ENCODE measurements at places on chromosomes 2 and 18.
A peak's percentile ranks its signal among the peaks of the same experiment; 100 is the strongest.

- DNase-seq = no peak
Measured at GRCh38 chr2:39568561-39569006, 97.1 kb upstream of the TMEM178A start.

DNA sequence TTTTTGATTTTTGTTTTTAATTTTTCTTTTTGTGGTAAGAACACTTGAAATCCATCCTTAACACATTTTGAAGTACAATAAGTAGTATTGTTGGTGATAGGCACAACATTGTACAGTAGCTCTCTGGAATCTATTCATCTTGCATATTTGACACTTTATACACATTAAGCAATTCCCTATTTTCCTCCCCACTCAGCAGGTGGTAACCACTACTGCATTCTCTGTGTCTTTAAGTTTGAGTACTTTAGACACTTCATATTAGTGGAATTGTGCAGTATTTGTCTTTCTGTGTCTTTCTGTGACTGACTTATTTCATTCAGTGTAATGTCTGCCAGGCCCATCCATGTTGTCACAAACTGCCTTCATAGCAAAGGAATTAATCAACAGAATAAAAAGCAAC, 471.7 kb upstream of the CDH20 start:
- DNase-seq = no peak

GRCh38 chr18:61917818-61918217, 25.0 kb upstream of the RNF152 start:
- no peak for DNase-seq

GRCh38 chr2:73717251-73717606, 19.9 kb downstream of the TPRKB start:
- DNase-seq = peak; percentile 34

DNA sequence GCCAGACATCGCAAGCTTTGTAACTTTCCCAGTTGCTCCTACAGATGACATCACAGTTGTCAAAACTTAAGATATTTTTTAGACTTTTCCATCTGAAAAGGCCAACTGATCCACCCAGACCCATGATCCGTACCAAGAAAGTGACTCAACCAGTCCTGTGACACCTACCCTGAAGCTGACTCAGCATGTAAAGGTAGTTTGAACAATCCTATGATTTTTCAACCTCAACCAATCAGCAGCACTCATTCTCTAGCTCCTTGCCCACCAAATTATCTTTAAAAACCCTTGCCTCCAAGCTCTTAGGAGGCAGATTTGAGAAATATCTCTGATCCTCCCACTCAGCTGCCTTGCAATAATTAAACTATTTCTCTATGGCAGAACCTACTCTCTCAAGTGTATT, 1686.7 kb upstream of the LRRTM1 start:
- no peak for DNase-seq

DNA sequence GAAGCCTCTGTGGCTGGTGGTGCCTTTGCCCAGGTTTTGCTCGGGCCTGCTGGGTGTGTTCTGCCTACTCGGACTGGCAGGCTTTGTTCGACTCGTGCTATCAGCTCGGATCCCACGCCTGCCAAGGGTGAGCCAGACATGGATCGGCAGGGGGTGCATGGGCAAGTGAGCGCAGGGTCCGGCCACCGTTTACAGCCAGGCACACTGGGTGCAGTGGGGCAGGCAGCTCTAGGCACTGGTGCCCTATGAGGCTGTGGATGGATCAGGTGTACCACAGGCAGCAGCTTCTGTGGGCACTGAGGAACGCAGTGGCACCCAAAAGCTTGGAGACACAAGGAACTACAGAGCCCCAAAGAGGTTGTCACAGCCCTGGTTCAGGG, 25.6 kb downstream of the MARCHF7 start:
- no peak for DNase-seq

- DNase-seq = peak; percentile 65
Measured at GRCh38 chr2:8534729-8535468, 147.0 kb upstream of the ID2 start.

GRCh38 chr2:215790523-215791421, 222.6 kb downstream of the MREG start:
- no peak for DNase-seq

- no peak for DNase-seq
Measured at GRCh38 chr2:103324671-103325070, 562.8 kb downstream of the TMEM182 start.

DNA sequence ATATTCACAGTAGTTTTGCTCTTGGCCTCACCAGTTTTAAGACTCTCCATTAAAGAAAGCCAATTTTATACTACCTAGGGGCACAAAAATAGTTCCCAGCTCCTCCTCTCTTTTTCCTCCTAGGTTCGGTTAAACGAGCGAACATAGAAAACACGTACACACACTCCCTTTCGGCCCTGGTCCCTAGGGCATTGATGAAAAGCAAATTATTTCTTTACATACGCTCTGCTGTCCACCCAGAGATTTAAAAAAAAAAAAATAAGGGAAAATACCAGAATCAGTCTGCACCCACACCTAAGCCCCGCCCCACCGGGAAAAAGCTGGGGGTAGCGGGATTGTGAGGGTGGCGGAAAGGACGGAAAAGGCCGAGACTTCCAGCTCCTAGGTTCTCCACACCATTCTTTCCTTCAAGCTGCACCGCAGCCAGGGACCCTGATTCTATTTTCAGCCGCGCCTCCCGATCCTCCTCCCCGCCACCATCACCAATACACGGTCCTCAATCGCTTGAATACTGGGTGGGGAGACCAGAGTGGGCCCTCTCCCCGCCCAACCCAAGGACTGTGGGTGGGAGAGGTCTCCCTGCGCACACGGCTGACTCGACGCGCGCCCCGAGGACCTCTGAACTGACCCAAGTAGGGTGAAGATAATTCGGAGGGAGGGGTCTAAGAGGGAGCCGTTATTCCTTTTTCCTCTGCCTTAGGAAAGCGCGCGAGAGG, 769 bp downstream of the ATF2 start:
- DNase-seq = peak; percentile 86

- DNase-seq = no peak
Measured at GRCh38 chr2:43110442-43110871, 115.9 kb downstream of the ZFP36L2 start.

DNA sequence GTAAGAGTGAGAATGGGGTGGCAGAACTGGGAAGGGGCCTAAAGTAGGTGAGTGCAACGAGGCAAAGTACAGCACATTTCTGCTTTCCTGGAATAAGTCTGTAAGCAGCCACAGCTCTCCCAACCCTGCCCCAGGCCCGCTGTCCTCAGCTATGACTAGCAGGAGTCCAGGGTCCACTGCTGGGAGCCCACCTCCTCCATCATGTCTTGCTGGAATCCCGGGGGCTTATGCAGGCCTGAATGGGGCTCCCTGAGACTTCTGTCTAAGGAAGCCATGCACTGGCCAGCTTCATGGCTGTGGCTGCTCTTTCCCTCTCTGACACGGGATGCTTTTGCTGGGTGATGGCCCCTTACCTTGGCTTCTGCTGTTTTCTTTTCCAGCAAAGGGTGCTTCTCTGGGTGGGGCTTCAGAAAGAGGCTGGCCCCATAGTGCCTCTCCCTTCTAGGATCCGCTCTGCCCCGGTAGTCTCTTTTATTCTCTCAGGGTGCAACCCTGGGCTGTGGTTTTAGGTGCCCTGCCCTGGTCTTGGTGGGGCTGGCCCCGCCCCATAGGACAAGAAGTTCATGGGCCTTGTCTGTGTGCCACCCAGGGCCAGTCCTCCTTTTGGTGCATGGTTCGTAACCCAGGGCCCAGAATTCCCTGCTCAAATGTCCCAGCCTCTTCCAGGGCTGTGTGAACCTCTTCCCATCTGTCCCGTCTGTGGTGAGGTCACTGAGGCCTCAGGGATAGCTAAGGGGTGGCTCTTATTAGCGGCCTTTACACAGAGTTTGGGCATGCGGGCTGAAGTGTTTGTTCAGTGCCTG, 33.8 kb upstream of the POLE4 start:
- DNase-seq = no peak

DNA sequence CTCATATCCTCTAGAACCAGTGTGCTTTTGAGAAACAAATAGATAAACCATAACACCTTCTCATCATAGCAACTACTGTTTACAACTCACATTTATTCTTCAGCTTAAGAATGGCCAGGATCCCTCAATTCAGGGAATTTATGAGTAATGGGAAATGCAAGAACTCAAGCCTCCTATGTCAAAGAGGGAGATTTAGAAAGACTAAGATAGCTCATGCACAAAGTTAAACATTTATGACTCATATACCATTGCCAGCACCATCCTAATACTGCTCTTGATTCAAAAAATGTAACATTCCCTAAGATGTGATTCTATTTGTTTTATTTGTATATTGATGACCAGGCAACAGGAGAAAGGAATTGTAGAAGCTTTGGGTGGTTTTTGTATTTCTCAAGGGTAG, 172.8 kb downstream of the CYP26B1 start:
- no peak for DNase-seq

GRCh38 chr2:165697748-165698443, 96.2 kb downstream of the GALNT3 start:
- no peak for DNase-seq

GRCh38 chr2:68158134-68158447, 403 bp downstream of the PNO1 start:
- DNase-seq = no peak

DNA sequence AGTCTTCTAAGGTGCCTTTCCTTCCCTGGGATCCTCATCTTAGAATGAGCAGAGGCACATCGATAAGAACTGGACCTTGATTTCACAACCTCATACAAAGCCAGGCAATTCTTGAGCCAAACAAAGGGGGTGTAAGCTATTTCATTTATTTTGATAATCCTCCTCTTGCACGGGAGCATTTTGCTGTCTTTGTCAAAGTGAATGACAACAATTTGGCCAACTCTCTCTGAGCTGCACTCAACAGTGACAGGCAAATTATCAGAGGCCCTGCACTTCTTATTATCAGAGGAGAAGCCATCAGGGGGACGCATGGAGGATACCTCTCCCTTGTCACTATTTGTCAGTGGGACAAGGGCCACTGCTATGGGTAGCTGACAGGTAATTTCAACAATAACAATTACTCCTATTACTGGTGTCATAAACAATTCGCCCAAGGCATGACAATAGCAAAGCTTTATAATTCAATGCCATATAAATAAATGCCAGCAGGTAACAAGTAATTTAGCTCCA, 260.4 kb downstream of the MEIS1 start:
- no peak for DNase-seq

DNA sequence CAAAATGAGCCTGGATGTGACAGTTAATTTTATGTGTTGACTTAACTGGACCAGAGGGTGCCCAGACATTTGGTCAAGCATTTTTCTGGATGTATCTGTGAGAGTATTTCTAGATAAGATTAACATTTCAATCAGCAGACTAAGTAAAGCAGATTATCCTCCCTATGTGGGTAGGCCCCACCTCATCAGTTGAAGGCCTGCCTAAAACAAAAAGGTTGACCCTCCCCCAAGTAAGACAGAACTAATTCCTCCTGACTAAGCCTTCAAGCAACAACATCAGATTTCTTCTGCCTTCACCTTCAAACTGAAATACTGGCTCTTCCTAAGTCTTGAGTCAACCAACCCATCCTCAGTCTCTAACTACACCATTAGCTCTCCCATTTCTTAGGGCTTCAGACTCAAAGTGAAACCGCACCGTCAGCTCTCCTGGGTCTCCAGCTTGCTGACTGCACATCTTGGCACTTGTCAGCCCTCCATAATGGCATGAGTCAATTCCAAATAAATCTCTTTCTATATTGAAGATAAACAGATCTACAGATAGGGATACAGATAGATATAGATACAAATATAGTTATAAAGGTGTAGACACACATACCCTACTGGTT, 47.9 kb downstream of the MEMO1 start:
- DNase-seq = peak; percentile 21

DNA sequence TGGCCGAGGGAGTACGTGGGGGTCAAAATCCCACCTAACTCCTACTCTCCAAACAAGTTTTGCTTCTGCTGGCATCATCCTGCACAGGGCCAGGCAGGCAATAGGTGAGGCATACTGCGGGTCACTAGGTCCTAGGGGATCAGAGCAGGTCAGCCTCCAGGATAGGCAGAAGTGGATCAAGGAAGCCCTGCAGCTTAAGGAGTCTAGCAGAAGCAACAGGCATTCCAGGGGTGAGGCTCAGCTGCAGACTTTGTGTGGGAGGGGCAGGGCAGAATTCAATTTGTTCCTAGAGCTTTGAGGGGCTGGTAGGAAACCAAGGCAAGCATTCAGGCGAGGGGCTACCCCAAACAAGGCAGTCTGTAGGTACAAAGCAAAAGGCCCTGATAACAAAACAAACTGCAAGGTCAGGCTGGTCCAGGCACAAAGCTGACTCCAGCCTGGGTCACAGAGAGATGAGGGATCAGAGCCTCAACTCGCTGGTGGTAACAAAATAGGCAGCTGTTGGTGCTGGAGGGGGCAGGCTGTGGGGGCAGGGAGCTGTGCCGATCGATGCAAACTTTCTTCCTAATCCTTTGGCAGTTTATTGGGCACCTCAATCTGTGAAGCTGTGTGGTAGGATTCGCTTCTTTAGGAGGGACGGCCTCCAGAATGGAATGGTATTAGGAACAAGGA, 101.4 kb upstream of the STPG4 start:
- DNase-seq = no peak

DNA sequence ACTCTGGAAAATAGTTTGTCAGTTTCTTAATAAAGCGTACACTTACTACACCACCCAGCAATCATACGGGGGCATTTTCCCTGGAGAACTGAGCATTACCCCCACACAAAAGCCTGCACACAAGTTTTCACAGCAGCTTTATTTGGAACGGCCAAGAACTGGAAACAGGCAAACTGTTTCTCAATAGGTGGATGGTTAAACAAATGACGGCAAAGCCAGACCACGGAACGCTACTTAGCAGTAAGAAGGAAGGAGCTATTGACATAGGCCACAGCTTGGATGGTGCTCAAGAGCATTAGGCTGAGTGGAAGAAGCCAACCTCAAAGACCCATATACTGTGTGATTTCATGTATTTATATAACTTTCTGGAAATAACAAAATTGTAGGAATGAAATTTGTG, 9.0 kb downstream of the MALL start:
- DNase-seq = no peak

GRCh38 chr2:85130407-85130806, 2.8 kb upstream of the TCF7L1 start:
- DNase-seq = no peak

DNA sequence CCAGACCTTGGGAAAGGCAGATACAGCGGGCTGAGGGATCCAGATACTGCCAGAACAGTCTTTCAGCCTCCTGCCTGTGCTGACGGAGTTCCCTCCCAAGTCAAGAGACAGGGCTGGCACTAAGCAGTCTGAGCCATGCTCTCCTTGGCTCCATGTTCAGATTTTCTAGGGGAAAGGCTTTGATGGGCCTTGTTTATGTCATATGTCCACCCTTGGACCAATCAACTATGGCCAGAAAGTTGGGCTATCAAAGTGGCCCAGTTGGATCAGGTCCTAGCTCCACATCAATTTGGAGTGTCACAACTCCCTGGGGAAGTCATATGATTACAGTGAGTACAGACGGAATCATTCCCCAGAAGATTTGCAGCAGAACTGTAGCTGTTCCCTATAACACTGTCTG, 152.0 kb downstream of the GREB1L start:
- no peak for DNase-seq

DNA sequence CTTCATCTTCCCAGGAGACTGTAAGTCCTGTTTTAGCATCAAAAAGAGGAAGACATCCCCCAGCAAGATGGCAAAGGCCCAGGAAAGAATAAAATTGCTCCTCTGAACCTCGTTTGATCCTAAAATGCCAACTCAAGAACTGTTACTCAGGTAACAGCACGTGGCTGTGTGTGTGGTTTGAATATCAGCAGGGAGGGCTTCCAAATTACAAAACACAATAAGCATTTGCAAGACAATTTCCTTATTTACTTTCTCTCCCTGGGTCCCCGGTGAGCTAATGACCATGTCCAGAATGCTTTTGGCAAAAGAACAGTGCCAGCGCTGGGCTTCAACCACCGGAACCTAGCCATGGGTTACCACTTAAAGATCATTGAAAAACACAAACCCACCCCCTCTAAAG, 163.6 kb downstream of the C1D start:
- no peak for DNase-seq

- no peak for DNase-seq
Measured at GRCh38 chr2:20110383-20110782, 59.0 kb upstream of the LAPTM4A start.

Measured in lower leg skin (tissue), 4 donors.